ENCODE measurements at places on chromosomes 4 and X.

DNA sequence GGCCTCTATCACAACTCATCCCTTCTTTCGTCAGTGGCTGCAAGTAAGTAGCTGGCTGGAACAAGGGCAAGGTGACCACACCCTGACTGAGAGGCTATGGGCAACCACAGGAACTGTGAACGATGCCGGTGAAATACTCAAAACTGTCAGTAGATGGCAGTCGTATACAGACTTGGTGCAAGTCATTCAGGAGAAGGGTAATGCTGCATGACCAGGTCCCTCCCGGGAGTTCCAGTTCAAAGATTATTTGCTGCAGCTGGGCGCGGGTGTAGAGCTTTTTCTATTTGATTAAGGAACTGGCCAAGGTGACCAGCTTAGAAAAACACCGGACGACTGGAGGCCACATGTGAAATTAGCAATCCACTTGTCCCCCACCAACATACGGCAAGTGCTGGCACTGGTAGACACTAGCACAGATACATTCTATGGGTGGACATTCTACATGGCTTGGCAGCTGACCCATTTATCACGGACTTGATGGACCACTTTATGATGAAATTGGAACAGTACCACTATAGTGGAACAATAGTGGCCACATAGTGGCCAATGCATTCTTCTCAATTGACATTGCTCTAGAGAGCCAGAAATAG is 726.6 kb downstream of the TRAM1L1 start:
- DNase-seq = peak; percentile 41

DNA sequence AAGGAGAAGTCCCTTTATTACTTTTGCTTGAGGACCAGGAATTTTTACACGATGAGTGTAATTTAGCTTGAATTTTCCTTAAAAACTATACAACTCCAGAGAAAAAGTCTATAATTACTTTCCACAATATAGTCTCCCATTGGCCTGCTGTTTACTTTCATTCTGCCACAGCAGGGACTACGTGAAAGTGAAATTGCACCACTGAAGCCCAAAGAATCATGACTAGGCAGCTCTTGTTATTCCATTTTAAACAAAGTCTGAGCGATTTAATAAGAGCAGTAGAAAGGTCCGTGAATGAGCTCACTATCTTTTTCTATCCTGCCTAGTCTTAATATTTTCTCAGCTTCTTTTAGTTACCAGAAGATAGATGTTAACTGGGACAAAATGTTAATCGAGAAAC is 68.6 kb downstream of the ADGRG4 start:
- no peak for DNase-seq

DNA sequence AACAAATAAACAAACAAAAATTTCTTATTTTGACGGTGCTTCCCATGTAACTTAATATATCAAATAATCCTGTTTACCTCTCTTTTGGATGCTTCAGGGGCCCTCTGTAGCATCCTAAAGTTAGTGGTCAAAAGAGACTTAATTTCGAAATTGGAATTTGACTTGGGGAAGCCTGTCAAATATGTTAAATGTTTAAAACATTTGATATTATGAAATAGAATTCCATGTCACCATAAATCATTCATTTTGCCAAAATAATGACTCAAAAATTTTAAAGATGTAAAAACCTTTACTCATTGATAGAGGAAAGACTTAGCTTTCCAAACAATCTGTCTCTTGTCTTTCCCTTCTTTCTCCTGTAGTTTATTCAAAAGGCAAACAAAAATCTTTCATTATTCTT is 20.6 kb upstream of the TEX13A start:
- DNase-seq = no peak

- no peak for DNase-seq
These were observed 1.2 kb upstream of the ELF4 start for GRCh38 chrX:130111220-130112154.
